ENCODE measurements at places on chromosomes 16 and 17. TPM values are rescaled to one million over a fixed set of nuclear protein-coding genes. Genes with fewer than 3 reads are reported as not detected.

DNA sequence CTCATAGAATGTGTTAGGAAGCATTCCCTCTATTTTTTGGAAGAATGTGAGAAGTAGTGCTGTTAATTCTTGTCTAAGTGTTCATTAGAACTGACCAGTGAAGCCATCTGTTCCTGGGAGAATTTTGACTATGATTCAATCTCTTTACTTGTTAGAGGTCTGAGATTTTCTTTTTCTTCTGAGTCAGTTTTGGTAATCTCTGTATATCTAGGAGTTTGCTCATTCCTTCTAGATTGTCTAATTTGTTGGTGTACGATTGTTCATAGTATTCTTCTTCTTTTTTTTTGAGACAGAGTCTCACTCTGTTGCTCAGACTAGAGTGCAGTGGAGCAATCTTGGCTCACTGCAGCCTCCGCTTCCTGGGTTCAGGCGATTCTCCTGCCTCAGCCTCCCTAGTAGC lies 20.4 kb downstream of the NFATC3 start:
- DNase-seq, result no peak

DNA sequence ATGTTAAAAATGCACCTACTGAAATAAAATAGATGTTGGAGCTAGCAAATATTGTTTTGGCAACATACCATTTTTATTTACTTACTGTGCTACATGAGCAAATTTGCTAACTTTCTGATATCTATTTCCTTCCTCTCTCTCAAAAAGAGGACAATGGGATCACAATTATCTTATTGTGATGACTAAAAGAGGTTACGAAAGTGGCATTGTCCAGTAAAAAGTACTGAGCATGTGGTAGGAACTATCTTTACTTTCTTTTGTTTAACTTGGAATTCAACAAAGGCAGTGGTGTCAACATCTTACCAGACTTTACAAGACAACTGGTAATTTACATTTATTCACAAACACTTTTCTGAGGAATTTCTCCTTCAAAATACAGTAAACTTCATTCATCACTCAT lies 1542.6 kb upstream of the CDH8 start:
- no peak for DNase-seq

FBXL19 gene
- total RNA-seq, result 13.7 TPM

EME1 gene
- total RNA-seq, result not detected

DNA sequence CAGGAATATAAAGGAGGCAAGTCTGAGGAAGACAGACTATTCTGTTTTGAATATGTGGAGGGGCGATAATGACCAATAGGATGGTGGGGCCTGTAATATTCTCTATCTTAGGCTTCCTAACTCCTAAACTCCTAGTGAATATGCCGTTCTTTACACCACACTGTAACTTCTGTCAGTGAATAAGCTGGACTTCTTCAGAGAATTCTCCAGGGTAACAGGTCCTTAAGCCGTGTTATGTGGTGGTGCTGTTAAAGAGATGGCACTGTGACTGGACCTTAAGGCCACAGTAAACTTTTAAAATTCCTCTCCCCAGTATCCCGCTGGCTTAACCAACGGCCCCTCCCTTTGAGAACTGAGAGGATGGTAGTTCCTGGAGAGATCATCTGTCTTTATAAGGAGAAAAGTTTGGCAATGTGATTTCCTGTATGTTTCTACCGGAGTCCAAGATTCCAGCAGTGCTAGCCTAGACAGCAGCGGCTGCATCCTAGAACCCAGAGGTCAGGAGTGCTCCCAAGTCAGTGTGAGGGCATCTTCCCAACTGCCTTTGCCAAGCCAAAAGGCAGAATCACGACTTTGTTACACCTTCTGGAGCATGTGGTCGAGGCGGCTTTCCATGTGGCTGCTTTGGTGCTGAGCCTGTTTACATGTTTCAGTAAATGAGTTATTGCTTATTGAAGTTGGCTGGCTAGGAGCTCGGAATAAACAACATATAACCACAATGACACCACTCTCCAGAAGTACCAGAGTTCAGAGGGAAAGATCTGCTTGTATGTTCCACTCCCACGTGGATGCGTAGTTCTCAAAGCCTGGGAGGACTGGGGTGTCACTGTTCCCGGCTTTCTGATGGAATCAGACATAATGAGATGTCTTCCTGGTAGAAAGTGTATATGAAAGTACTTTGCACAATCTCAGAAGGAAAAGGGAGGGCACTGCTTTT lies 41.0 kb downstream of the TUBD1 start:
- DNase-seq, result no peak

GCGR gene
- not detected for total RNA-seq

GRCh38 chr16:88706965-88707826 lies 893 bp downstream of the CTU2 start:
- DNase-seq, result no peak

- DNase-seq, result no peak
Observed at GRCh38 chr16:80557037-80557436, 16.2 kb downstream of the DYNLRB2 start.

DNA sequence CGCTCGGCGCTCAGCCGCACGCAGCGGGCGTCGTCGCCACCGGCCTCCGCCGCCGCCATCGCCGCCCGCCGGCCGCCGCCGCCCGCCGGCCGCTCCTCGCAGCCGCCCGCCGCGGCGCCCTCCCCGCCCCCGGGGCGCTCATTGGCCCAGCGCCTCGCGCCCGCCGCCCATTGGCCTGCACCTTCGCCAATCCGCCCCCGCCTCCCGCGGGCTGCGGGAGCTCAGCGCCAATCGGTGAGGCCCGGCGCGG lies at the start of gene PGP:
PGP (minus strand) TSS at position 122 of the 250 bp plus-strand sequence; CDS start at position 59, 63 bp downstream.
- DNase-seq, result no peak

Measured in esophagus muscularis mucosa (tissue), 4 donors.